ENCODE measurements at places on chromosomes 6 and 20.
A peak's percentile ranks its signal among the peaks of the same experiment; 100 is the strongest.

GRCh38 chr6:35402136-35402855, 49.8 kb upstream of the FANCE start:
- no peak for DNase-seq

- DNase-seq: no peak
Observed at GRCh38 chr20:15317546-15318232, 980.3 kb upstream of the FLRT3 start.

DNA sequence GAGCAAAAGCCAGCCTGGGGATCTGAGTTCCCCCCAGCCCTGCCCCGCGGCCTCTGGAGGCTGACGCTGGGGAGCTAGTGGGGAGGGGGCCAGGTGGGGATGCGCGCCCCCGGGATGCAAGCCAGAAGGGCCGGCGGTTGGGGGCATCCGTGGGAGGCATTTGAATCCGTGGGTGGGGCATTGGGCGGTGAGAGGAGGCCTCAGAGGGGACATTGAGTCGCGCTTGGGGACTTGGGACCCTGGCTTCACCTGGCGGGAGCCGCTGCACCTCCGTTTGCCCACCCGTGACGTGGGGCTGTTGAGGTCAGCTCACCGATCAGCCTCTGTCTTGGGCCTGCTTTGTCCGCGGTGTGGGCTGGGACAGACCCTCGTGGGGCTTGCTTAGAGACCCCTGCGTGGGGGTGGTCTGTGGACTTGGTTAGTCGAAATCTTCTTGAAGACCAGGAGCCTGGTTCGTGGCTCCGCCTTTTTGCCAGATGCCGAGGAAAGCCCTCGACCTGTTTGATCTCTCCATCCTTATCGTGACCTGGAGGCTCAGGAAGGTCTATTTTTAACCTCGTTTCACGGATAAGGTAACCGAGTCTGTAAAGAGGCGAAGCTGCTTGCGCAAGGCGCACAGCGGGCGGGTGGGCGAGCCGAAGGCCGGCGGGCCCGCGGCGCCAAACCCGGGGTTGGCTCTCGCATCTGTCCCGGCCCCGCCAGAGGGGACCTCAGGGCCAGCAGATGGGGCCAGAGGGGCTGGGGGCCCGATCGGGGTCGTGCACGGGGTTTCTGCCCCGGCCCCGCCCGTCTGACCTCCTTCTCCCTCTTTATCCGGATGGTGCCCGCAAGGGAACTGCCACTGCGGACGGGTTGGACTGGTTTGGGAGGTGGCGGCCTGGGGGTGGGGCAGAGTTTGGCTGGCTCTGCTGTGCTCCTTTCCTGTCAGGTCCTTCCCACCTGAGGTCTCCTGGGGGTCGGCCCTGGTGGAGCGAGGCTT, 8.3 kb downstream of the FAM110A start:
- DNase-seq: no peak

- DNase-seq: no peak
Observed at GRCh38 chr6:98471444-98471843, 362.9 kb upstream of the POU3F2 start.

DNA sequence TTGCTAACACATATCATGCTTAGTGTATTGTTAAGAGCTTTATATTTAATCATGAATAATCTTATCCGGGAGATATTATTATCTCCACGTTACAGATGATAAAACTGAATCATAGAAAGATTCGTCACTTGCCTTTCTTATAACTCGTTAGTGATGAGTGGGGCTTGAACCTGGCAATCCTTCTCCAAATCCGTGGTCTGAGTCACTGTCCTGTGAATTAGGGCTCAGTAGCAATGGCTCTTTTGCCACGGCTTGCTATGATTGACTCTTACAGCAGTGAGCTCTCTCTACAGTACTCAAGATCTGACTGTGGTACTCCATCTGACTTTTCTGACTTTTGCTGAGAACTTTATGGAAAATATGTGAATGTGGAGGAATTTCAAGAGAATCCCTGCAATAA, 246.9 kb downstream of the PACRG start:
- DNase-seq: no peak

- no peak for DNase-seq
Observed at GRCh38 chr6:105116150-105116549, 63.7 kb downstream of the POPDC3 start.

- DNase-seq: peak; percentile 15
Observed at GRCh38 chr20:61555566-61555965, 303.5 kb downstream of the CDH4 start.

GRCh38 chr20:24798930-24799705, 150.0 kb upstream of the CST7 start:
- DNase-seq: peak; percentile 24

- DNase-seq: no peak
Observed at GRCh38 chr6:100230115-100230952, 234.4 kb downstream of the SIM1 start.

DNA sequence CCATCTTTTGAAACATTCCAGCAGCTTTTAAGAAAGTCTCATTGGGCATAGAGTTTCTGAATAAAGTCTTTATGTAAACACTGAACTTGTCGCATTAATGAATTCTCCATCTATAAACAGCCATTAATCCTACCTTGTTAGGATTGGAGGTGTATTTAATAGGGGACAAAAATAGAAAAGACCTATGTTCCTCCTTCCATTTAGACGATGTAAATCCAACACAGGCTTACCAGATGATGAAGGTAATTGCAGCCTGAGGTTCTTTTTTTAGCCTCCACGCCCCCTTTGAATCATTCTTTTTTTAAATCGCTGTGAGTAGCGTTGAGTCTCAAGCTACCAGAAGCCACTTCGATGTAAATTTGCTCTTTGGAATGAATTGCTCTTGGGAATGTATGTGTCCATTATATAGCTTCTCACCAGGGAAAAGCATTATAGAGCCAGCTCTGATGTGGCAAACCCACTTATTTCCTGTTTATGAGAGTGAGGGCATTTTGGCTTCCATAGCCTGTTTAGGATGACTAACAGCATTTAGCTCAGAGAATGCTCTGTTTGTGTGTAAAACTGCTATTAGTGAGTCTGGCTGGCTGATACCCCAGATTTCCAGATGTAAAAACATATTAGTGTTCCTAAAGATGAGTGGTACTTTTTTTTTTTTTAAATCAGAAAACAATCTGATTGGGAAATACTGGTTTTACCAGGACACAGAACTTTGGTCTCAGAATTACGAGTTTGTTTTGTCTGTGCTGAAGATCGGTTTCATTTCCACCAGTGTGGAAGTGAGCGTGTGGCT, 74.9 kb upstream of the CLDN20 start:
- peak; percentile 96 for DNase-seq
